ENCODE measurements at places on chromosomes 16 and 17.

DNA sequence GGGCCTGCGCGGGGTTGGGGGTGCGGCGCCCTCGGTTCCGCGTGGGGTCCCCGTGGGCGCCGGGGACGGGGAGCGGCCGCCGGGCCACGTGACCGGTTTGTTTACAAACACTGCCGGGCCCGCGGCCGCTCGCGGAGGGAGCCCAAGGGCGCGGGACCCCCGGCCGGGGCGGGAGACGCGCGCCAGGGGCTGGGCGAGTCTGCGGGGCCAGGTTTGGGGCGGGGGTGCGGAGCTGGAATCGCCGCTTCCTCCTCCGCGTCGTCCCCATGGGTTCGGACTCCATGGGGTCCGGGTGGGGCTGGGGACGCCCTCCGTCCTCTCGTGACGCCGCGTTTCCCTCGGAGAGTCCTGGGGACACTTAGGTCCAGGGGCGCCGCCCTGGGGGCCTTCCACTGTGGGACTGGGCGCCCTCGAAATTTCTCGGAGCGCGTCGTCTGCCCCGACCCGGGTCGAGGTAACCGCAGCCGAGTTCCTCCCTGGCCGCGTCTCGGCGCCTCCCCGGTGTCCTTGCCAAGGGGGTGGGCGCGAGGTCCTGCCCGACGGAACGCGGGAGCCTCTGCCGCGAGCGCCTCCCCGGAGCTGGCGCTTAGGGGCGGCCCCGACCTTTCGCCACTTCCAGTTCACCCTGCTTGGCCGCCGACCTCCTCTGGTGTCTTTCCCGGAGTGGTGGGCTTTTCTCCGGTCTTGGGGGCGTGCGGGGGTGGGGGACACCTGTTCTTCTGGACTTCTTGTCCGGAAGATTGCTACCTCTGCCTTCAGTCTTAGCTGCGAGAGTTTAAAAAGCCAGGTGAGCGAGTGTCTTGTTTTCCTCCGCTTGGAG is 684 bp downstream of the YPEL2 start:
- DNase-seq, result peak; percentile 53

GRCh38 chr17:76265624-76266243 is 586 bp downstream of the UBALD2 start:
- peak; percentile 64 for DNase-seq

- no peak for DNase-seq
These were observed 55.6 kb upstream of the LRRC37A3 start for GRCh38 chr17:64974750-64975317.

GRCh38 chr17:81664051-81664470 is 2.3 kb downstream of the OXLD1 start:
- peak; percentile 25 for DNase-seq

DNA sequence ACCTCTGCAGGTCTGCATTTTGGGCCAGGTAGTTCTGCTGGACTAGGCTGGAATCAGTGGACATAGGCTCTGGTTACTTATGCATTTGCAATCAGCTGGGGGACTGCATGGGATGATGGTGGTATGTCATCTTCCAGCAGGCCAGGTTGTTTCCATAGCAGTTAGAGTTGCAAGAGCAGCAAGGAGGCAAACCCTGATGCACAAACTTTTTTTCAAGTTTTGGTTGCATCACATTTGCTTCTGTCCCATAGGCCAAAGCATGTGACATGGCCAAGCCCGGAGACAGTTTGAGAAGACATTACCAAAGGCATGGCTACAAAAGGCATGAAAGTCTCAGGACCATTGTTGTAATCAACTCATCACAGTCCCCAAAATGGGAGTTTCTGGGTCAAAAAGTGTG is 58.2 kb downstream of the PRKCB start:
- no peak for DNase-seq

DNA sequence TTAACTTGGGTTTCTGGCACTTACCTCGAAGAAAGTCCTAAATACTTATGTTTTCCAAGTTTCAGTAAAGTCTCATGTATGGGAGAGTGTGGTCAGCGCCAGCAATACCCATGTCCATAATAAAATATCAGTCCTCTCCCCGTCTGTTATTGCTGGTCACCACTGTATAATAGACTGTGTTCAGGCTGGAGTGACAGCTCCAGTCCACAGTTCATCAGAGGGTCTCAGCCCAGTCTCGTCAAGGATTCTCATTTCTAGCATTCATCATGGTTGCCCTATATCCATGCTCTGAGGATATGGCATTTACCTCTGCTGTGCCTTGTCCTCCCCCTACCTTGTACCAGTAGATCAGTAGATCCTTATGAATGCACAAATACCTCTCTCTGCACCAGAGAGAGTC is 384.5 kb downstream of the NPIPA7 start:
- no peak for DNase-seq

DNA sequence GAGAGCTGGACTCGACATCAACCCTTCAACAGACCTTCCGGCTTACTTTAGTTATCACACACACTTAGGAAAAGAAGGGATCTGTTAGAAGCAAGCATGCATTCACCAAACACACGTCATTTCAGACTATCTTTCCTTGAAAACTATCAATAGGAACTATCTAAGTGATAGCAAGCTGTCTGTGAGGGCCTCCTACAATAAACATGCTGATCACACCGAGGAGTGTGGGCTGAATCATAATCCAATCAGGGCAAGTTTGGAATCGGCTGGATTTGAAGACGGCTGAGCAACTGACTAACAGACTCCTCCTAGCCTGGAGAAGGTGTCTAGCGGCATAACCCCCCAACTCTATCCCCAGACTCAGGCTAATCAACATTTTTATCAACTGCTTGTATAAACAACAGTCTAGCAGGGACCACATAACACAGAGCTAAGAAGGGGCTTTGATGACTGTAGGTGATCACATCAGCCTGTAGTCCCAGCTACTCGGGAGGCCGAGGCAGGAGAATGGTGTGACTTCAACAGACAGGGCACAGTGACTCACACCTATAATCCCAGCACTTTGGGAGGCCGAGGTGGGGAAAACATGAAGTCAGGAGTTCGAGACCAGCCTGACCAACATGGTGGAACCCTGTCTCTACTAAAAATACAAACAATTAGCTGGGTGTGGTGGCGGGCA is 14.1 kb downstream of the NXN start:
- DNase-seq, result no peak

- DNase-seq, result no peak
These were observed 2.3 kb upstream of the MVD start for GRCh38 chr16:88665148-88665547.

DNA sequence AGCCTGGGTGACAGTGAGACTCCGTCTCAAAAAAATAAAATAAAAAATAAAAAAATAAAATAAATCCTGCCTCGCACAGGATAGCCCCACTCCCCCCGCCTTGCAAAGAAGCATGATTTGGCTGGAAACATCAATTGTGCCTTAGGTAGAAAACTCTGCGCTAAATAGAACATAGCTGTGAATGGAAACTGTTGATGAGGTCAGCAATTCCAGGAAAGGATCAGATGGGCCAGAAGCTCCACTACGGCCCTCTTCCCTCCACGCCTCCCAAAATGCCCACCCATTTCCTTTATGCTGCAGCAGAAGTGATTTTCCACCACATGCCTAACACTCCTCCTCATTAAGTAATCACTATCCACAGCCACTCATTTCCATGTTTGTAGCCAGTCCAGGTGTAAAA is 473.4 kb downstream of the XYLT1 start:
- DNase-seq, result no peak

- no peak for DNase-seq
These were observed 161.7 kb downstream of the IRF8 start for GRCh38 chr16:86060381-86061317.

DNA sequence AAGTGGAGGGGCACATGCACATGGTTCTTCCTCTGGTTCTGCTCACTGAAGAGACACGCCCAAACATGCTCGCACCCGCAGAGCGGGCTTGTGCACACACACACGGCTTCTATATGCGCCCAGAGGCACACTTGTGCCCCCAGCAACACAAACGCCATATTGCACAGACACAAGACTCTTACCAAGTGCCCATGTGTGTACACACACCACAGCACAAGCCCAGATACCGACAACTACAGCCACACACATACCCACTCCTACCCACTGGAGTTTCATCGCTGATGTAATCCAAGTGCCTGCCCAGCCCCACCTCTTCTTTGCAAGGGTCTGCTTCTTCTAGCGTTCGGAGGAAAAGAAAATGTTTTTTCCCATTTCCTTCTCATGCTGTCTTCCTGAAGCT is 6.5 kb upstream of the PRR29 start:
- no peak for DNase-seq

- DNase-seq, result peak; percentile 54
These were observed 1.5 kb downstream of the TNRC6C start for GRCh38 chr17:77959926-77960521.
